ENCODE measurements at places on chromosomes 16 and 17. TPM values are rescaled to one million over a fixed set of nuclear protein-coding genes. Genes with fewer than 3 reads are reported as not detected.

The KRTAP4-16 gene
- total RNA-seq: not detected

DNA sequence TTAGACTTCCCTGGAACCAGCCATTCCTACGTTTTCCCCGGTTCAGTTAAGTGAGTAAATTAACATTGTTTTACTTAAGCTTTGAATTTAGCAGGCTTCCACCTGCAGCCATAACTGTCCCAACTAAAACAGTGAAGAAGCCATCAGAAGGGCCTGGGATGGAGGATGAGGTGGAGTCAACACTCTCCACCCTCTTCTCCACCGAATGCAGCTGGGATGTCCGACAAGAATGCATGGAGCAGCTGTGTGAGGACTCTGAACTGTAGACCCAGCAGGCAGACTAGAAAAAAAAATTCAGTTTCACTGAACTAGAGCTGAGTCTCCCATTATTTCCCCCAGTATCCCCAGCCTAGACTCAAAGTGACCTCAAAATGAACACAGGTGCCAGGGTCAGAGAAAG lies 114.8 kb downstream of the C16orf95 start:
- no peak for DNase-seq

DNA sequence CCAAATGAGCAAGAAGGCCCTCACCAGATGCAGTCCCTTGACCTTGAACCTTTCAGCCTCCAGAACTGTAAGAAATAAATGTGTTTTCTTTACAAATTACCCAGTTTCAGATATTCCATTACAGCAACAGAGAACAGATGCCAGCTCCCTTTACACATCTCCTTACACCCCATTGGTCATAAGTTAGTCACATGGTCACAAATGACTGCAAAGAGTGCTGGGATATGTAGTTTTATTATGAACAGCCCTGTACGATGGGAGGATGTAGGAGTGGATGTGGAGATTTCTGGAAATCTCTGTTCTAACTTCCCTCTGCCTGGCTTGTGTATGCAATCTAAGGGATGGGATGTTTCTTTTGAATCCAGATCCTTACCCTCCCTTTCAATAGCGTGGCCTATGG lies 13.3 kb upstream of the RPL38 start:
- no peak for DNase-seq

DNA sequence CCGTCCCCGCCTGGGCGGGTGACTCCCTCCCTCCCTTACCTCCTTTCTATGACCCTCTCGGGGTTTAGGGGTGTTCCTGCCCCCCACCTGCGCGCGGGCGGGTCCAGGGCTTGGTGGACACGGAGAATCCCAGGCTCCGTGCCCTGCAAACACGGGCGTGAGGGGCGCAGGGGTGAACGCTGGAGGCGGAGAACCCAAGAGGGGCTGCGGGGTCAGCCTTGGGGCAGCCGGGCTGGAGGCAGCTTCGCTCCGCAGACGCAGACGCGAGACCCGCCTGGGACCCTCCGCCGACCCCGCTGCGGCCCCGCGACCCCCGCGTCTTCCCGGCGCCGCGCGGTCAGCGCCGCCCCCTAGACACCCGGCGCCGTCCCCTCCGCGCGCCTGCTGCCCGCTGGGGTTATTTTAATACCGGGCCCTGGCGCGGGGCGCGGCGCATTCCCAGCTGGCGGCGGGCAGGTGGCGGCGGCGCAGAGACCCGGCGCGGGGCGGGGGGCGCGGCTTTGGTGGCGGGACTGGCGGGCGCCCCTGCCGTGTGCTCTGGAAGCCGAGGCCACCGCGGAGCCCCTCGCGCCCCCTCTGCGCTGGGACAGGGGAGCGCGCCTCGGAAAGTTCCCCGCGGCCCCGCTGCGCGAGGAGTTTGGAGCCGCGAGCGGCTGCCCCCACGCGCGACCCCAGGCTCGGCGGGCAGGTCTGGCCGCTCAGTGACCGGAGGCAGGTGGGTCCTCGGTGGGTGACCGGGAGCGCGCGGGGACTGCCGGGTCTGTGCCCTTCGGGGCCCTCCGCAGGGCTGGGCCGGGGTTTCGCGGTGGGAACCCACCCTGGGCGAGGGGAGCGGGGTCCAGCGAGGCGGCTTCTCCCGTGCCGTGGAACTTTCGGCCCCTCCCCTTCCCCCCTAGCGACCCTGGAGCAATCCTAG lies at the start of gene UTS2R:
TSS of gene UTS2R (plus strand) at position 433 of the 916 bp plus-strand sequence. CDS start 2,560 bp downstream, outside the sequence.
- no peak for DNase-seq
